Activated CD8-positive, alpha-beta memory T cell treated with anti-CD3 and anti-CD28 coated beads for 1 hour (primary cell): ENCODE measurements at places on chromosomes 7 and 10.

- DNase-seq, result no peak
Observed at GRCh38 chr7:34093276-34093675, 187.9 kb downstream of the BMPER start.

GRCh38 chr10:72830625-72831024 lies 62.9 kb upstream of the OIT3 start:
- DNase-seq, result no peak

GRCh38 chr10:52452600-52453493 lies 138.8 kb downstream of the DKK1 start:
- no peak for DNase-seq

GRCh38 chr10:42937649-42938180 lies 139.2 kb upstream of the RET start:
- no peak for DNase-seq

DNA sequence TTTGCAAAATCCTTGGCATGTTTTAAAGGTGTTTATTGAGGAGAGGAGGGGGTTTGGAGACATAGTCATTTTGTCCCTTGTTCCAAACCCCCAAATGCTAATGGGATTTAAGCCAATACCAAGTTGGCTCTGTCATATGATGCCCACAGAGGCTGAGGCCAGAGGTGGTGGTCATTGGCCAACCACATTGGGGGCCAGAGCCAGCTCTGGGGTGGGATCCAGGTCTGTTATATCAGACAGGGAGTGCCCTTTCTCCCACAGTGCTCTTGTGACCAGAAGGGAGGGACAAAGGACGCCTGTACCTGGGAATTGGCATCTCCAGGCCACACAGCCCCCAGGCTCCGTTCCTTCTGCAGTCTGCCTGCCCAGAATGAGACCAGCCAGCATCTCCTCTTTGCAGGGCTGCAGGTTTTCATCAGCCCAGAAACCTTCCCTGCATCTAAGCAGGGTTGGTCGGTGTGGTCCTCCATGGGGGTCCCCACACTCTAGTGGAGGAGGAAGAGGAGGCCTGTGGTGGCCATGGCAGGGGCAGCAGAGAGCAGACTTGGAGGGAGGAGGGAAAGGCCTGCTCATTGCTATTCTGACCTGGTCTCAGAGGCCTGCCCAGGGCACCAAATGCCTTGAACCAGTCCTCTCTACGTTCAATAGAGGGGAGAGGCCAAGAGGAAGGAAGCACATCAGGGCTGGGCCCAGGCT lies 17.9 kb downstream of the ADCYAP1R1 start:
- no peak for DNase-seq

DNA sequence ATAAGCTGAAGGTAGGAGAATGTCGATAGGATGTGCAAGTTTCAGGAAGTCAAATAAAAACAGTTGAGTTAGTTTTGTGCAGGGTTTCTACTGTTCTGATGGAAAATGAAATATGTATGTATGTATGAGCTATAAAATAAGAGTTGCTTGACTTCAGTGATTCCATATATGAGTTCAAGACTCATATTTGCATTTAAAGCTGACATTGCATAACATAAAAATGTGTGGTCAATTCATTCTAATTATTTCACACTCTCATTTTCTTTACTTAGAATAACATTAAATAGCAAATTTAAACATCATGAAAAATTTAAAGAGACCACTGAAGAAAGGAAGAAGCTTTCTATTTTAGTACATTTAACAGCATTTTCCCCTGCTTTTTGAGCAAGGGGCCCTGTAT lies 37.8 kb downstream of the IFIT5 start:
- DNase-seq, result no peak

DNA sequence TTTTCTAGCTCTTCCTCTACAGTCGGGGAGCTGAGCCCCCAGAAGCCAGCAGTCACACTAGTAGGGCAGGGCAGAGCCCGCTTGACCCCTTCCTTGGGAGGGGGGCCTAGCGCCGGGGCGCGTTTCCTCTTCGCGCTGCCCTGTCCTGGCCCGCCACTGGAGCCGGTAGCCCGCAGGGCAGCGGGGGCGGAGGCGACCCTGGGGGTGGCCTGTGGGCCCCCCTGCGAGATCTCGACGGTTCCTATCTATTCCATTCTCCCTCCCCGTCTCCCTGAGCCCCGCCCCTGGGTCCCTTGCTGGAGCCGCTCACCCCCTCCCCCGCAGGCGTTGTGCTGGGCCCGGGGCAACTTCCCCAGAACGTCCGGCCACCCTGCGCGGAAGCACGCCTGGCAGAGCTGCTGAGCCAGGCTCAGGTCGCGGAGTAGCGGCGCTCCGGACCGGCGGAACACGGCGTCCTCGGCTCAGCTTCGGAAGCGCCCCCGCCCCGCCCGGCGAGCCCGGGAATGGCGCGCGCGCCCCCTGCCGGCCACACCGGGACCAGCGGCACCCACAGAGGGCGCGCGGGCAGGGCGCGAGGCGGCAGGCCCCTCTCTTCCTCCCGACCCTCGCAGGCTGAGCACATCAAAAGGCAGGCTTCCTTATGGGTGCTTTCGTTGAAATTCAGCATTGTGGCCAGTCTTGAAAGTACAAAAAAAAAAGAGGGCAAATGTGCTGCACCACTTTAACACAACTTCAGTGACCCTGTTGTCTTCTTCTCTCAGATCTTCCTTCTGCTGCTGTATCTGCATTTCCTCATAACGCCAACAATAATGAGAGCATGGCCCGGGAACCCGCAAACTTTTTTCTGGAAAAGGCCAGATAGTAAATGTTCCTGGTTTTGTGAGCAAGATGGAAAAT lies 327.6 kb downstream of the TNS3 start:
- peak; percentile 27 for DNase-seq

DNA sequence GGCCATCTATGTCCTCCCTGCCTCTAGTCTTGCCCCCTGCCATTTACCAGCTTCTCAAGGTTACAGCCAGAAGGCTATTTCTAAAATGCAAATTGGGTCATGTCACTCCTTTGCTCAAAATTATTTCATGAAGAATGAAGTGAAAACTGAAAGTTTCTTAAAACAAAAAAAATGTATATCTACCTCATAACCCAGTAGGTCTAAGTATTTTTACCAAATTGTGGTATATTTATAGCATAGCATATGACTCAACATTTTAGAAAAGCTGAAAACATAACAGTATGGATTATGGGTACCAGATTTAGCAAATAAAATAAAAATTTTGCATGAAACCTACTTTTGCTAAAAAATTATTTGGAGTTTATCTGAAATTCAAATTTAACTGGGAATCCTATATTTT lies 78.4 kb downstream of the SLC16A9 start:
- no peak for DNase-seq
